Stimulated activated CD8-positive, alpha-beta memory T cell treated with anti-CD3 and anti-CD28 coated beads, Interleukin-4, amount 100 ng/mL, for 1 hour (primary cell): ENCODE measurements at places on chromosomes 6 and 20.

- no peak for DNase-seq
Measured at GRCh38 chr20:51176876-51177275, 154.0 kb upstream of the KCNG1 start.

DNA sequence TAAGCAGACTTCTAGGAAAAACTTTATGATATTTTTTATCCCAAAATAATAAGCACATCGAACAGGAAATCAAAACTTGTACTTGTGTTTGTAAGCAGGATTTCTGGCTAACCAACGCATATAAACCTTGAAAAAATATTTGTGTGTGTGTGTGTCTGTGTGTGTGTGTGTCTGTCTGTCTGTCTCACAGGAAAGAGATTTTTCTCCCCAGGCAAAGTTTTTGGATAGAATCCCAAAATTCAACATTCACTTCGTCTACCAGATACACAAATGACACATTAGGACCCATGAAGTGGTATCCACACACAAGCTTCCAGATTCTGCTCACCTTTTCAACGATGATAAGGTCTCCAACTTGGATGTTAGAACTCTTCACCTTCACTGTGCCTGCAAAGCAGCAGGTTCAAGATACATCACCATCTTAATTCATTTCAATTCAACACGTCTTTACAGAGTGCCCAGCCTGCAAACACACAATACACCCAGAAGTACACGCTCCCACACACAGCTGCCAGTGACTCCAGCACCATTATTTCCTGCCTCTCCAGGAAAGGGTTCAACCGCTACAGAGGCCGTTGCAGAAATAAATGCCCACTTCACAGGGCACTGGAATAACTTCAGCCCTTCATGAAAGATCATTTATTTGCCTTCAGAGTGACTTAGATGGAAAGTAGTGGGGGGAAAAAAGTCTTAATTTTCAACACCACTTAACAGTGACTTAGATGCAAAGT lies 70.9 kb downstream of the ATP9A start:
- no peak for DNase-seq

GRCh38 chr20:49542514-49542991 lies 25.4 kb downstream of the PTGIS start:
- DNase-seq = no peak

DNA sequence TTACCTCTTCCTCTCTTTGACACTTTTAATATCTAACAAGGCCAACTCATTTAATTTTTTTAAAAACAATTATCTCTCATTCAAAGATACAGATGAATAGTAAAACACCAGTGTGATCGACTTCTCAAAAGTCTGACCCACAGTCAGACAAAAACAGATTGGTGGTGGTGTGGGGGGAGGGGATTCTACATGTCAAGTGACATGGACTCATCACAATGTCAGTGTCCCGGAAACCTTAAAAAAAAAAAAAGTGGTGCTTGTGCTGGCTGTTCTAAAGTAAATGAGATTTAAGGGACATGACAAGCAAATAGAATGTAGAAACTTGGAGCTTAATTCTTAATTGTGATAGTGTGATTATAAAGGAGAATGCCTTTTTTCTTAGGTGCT lies 16.3 kb upstream of the RFPL4B start:
- no peak for DNase-seq
